ENCODE measurements at places on chromosomes 3 and 15.

DNA sequence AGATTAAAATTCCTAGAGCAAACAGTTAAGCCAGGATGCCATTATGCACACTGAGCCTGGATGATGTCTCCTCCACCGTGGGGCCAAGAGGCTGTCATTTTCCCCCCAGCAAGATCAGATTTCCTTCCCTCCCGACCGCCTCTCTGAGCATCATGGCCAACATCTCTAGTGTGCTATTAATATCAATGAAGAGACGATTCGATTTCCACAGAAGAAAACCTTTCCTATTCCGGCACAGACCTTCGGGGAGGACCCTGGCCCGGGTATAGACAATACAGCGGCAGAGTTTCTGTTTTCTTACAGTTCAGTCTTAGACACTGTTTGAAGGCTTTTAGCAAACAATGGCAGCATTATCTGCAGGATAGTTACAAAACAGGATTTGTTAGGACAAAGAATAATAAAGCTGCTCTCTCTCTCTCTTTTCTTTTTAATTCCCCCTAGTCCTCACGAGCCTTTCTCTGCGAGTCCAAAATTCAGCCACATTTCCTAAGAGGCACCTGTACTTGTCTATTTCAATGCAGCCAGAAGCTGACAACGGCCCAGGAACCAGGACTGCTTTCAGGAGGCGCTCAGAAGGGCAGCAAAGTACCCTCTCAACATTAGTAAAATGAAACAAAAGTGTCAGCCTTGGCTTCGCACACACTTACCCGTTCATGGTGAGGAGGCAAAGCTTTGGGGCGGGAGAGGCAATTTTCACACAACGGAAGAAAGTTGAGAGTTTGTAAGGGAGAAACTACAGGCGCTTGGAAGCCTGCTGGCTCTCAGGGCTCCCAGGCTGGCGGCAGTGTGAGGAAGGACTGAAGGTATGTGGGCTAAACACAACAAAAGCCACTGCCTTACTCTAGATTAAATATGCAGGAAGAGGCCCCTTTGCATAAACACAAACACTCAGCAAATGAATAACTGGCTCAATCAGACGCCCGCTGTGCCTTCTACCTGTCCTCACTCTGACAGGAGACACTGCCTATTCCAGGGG, 278.0 kb downstream of the FOXP1 start:
- no peak for DNase-seq

GRCh38 chr3:13879946-13880810, at the start of gene WNT7A:
Gene WNT7A, minus strand, starts transcription at chr3:13880071. Its CDS starts 255 bp downstream, at chr3:13879816.
- no peak for DNase-seq

GRCh38 chr3:13335059-13335458, 85.1 kb downstream of the NUP210 start:
- DNase-seq: no peak

- DNase-seq: peak; percentile 69
These were observed 16.9 kb upstream of the CFAP161 start for GRCh38 chr15:81117136-81117535.

GRCh38 chr3:29760226-29760685, 479.4 kb downstream of the RBMS3 start:
- no peak for DNase-seq

GRCh38 chr3:41222012-41222411, 22.7 kb downstream of the CTNNB1 start:
- no peak for DNase-seq

- peak; percentile 2 for DNase-seq
These were observed 108.5 kb downstream of the GLDN start for GRCh38 chr15:51450001-51450400.

- DNase-seq: no peak
These were observed 515 bp upstream of the EIF3J start for GRCh38 chr15:44536302-44536961.

GRCh38 chr3:100852840-100853239, 140.4 kb downstream of the ABI3BP start:
- no peak for DNase-seq

DNA sequence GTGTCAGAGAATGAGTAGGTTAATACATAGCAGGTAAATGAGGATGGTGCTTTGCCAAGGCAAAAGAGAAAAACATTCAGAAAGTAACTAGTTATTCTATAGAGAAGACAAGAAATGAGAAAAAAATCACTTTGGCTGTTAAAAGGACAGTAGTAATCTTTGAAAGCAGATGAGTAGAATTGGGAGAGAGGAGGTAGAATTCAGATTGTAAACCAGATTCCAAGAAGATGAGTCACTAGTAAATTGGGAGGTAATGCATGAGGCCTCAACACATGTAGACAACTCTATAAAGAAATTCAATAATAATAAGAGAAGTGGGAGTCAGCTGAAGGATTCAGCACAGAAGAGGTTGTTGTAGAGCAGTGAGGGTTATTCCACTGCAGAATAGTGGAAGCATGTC, 81.4 kb downstream of the MBNL1 start:
- peak; percentile 39 for DNase-seq

GRCh38 chr3:104437131-104437750, 929.5 kb upstream of the ALCAM start:
- DNase-seq: peak; percentile 81

- no peak for DNase-seq
These were observed 3.6 kb upstream of the NCK1 start for GRCh38 chr3:136858381-136858780.

- DNase-seq: no peak
These were observed 431.2 kb downstream of the LPP start for GRCh38 chr3:188584958-188585689.

- no peak for DNase-seq
These were observed 34.0 kb upstream of the CCDC174 start for GRCh38 chr3:14617508-14618023.

- peak; percentile 24 for DNase-seq
These were observed 107.9 kb upstream of the DLG1 start for GRCh38 chr3:197406266-197406665.

DNA sequence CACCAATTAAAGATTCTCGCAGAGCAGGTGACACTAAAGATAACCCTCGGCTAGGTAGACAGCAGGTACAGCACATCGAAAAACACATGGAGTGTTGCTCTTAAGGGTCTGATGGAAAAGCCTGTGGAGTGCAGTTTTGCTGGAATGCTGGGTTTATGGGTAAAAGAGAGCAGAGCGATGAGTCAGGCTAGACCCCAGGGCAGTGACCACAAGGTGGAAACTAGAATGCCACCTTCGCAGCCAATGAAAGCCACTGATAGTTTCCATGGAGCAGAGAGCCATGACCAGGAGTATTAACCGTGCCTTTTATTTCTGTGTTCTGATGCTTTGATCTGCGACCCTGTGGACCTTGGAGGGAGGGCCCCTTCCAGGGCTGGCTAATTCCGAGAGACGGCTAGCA, 149.8 kb downstream of the GABRB3 start:
- DNase-seq: no peak

DNA sequence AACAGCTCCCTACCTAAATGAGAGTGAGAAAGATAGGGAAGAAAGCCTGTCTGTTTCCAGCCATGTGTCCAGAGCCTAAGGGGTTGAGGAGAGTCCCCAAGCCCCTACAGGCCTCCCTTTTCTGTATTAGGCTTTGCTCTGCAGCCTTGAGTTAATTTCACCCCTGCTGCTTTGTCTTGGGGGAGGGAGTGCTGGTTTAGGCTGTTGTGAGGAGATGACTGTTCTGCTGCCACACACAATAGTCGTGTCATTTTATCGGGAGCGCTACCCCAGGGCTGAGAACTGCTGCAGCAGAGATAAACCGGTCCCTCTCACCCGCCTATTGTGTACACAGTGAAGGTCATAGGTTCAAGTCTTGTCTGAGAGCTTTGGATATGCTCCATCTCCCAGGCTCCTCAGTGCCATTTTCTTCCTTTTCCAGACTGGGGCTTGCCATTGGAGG, 1.4 kb downstream of the ZNF609 start:
- DNase-seq: peak; percentile 21

DNA sequence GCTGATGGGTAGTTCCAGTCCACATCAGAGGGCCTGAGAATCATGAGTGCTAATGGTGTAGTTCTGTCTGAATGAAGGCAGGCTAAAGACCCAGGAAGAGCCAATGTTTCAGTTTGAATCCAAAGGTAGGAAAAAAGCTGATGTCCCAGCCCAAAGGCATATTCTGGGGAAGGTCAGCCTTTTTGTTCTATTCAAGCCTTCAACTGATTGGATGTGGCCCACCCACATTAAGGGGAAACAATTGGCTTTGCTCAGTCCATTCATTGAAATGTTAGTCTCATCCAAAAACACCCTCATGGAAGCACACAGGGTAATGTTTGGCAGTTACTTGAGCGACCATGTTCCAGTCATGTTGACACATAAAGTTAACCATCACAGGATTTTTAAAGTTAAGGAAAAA, 25.9 kb downstream of the EPHB1 start:
- no peak for DNase-seq

GRCh38 chr3:109874896-109875708, 537.8 kb upstream of the DPPA4 start:
- no peak for DNase-seq

DNA sequence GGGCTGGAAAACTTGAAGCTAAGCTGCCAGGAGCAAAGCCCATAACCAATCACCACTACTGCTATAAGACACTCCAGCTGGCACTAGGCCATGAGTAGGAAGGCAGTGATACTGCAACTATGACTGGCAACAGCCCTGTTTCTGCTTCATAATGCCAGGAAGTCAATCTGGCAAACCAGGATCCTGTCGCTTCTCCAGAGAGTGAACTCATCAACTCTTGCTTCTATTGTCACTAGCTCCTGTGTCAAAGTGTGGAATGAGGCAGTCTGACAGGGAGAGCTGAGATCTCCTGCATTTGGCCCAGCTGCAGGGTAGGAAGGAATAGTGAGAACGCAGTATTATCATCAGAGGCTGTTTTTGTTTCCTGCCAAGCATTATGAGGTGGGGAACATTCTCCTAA, 105.3 kb downstream of the CTNNB1 start:
- peak; percentile 22 for DNase-seq

DNA sequence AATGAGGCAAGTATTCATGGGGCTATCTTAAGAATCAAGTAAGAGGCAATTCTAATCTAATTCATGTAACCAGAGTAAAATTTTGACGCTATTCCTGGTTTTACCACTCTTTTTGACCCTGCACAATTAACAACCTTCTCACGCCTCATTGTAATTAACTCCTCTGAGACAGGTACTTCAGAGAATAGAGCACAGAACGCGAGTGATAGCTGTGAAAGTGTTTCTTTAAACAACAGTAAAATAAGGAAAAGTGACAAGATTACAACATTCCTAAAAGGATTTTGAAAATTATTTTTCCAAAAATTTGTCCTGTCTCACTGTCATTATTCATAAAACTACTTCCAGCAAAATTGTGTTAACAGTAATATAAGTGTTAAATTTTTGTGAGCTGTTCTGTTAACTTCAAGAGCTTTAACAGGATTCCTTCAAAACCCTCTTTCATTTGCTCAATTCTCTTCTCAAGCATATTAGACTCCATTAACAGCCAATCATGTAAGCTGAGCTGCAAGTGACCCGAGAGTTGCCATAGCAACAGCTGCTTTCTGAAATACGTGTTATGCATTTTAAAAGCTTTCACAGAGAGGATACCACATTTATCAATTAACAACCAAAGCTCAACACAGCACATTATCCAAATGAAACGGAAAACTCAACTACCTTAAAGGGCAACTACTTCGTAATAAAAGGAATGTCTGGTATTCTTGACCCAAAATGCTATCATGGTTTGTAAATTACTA, 93.1 kb downstream of the STAG1 start:
- DNase-seq: peak; percentile 87

DNA sequence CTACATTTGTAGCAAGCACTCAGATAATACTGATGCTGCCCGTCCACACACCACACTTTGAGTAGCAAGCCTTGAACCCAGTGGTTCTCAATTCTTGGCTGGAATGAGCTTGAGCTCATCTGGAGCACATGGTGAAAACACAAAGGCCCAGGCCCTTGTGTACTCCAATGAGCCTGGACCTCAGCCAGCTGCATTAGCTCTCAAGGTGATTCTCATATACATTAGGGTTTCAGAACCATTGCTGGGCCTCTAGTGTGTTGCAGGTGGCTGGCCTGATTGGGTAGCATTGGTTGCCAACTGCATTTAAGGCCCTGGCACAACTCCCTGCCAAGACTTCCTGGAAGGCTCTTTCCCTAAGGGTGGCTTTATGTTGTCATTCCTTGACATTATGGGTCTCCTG, 23.4 kb upstream of the ZFAND6 start:
- DNase-seq: no peak

DNA sequence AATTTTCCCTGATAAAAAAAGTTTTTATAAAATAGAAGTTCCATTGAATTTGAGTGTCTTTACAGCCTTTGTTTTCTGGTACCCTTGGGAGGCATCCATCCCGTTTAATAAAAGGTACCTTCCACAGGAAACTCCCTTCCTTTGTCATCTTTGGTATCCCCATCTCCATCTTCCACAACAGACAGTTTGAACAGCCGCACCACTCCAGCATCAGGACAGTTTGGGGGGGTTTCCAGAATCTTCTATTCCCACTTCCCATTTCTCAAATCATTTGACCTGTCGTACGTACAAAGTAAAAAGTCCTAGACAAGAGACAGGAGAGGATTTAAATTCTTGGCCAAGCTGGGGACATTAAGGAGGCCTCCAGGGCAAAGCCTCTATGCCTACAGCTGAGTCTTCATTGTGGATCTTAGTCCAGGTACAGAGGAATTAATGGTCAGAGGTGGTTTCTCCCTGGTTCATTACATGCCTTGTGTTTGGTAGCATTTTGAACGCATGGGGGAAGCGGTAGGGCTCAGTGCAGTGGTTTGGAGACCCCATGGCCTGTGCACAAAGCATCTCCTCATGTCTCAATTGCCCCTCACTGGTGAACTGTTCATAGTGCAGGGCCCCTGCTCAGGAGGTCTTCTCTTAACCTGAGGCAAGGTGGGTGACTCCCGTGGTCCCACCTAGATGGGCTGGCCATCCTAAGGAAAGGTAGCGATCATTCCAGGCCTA, 19.4 kb upstream of the BCL2A1 start:
- DNase-seq: no peak

DNA sequence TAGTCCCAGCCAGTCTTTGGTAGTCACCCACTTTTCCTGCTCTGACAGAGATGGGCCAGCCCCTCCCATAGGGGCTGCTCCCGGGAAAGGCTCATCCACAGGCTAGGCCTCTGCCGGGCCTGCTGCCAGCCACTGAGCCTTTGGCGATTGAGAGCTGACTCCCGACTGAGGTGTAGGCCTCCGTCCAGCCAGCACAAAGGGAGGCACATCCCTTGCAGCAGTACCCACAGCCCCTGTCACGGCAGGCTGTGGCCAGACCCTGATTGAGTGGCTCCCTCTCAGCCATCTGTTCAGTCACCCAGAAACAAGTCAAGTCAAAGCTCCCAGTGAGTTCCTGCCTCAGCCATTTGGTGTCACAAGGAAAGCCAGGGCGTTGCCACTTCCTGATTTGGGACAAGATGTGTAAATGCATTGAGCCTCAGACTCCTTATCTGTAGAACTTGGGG, 6.2 kb upstream of the PAK6 start:
- DNase-seq: no peak

- DNase-seq: peak; percentile 52
These were observed 51.3 kb upstream of the KPNA4 start for GRCh38 chr3:160616716-160617115.

DNA sequence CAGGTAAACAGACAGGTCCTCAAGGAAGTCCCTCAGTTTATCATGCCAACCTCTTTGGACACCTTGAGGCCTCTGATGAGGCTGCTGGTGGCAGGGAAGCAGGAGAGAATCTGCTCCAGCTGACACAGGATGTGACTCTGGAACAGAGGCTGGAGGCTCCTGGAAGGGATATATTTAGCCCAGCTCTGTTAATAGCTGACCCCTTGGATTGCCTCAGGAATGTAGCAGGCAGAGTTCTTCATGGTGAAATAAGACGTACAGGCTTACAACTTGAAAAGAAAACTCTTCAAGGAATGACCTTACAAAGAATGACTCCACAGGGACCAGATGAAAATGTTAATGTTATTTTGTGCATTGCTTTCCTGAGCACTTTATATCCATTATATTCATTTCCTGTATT, 90.5 kb downstream of the AQP9 start:
- DNase-seq: peak; percentile 87

Measured in AG10803 (cell line).